ENCODE measurements at places on chromosomes 16 and 17.
A peak's percentile ranks its signal among the peaks of the same experiment; 100 is the strongest.

DNA sequence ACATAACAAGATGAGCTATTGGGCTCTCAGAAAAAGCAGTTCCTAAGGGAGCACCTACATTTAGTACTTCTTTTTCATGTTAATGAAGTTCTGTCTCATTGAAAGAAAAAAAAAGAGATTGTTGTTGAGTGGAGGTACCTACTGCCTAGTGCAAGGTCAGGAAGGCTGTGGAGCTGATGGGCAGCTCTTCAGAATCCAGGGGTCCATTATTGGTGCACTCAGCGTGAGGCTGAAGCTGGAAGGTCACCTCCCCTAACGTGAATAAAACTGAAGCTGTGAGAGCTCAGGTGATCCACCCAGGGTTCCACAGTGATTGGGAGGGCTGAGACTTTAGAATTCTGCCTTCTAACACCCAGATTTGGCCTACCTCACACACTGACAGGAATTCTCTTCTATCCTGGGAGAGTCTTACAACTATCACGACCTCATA is 153.9 kb upstream of the TBX2 start:
- DNase-seq = no peak

DNA sequence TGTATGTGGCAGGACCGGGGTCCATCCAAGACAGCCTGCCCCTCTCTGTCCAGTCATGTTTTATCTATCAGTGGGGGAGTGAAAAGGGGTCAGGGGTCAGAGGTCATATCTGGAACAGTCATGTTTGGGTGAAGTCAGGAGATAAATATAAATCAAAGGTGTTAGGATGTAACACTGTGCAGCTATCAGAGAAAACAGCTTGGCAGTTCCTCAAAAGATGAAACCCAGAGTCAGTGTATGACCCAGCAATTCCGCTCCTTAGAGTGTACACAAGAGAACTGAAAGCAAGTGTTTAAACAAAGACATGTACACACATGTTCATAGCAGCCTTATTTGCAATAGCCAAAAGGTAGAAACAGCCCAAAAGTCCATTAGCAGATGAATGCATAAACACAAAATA is 361.3 kb downstream of the FOXL1 start:
- no peak for DNase-seq

GRCh38 chr16:86122681-86123342 is 223.8 kb downstream of the IRF8 start:
- DNase-seq = no peak

GRCh38 chr17:82267575-82268379 is 5.7 kb downstream of the CSNK1D start:
- peak; percentile 35 for DNase-seq

DNA sequence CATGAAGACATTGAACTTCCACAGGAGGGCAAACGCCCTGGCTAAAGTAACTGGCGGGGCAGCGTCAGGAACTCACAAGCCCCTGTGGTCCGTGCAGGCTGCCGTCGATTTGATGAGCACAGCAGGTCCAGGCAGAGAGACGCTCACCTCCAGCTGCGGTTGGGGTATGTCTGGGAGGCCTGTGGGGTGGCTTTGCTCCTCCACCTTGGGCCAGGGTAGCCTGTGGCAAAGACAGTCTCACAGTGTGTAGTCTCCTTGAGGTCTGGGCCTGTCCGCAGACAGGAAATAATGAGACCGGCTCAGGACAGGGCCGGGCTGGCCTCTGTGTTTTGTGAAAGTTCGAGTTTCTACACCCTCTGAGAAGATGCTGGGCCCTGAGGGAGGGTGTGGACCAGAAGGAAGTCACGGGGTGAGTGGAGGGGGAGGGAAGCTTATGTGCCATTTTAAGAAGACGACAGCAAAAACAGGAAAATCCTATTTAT is 103.3 kb downstream of the METRNL start:
- DNase-seq = peak; percentile 2

DNA sequence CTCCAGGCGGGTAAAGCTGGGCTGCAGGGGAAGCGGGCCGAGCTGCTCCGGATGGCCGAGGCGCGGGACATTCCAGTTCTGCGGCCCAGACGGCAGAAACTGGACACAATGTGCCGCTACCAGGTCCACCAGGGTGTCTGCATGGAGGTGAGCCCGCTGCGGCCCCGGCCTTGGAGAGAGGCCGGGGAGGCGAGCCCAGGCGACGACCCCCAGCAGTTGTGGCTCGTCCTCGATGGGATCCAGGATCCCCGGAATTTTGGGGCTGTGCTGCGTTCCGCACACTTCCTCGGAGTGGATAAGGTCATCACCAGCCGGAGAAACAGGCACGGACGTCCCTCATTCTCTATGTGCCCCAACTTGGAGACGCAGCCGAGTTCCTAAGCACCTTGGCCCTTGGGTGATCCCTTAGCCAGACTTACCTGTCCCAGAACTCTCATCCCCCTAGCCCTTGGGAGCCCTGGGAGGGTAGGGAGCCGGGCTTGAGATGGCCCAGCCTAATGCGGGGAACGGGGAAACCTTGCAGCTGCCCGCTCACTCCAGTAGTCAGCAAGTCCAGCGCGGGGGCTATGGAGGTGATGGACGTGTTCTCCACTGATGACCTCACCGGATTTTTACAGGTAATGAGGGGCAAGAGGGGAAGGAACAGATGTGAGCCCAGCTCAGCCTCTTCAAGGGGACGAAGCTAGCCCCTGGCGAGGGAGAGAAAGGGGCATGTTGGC is 806 bp downstream of the MRM1 start:
- no peak for DNase-seq

DNA sequence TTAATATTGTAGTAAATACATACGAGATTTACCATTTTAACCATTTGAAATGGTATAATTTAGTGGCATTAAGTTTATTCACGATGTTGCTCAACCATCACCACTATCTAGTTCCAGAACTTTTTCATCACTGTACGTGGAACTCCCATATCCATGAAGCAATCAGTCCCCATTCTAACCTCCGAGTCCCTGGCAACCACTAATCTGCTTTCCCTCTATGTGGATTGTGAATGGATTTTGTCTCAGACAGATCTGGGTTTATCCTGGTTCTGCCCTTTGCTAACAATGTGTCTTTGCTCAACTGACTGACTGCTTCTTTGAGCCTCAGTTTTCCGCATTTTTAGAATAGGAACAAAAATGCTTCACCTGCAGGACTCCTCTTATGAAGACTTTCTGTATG is 51.4 kb downstream of the TANGO6 start:
- DNase-seq = no peak

Measured in activated naive CD4-positive, alpha-beta T cell treated with anti-CD3 and anti-CD28 coated beads, Interleukin-2, amount 50 U/mL, for 16 hours (primary cell).